Adrenal gland (tissue), 19 donors: ENCODE measurements at places on chromosomes 16 and 17.
A peak's percentile ranks its signal among the peaks of the same experiment; 100 is the strongest.

GRCh38 chr17:12959441-12959840 lies 58.4 kb downstream of the ELAC2 start:
- no peak for DNase-seq

- no peak for DNase-seq
Measured at GRCh38 chr16:3014971-3015370, 2.2 kb downstream of the CLDN9 start.

DNA sequence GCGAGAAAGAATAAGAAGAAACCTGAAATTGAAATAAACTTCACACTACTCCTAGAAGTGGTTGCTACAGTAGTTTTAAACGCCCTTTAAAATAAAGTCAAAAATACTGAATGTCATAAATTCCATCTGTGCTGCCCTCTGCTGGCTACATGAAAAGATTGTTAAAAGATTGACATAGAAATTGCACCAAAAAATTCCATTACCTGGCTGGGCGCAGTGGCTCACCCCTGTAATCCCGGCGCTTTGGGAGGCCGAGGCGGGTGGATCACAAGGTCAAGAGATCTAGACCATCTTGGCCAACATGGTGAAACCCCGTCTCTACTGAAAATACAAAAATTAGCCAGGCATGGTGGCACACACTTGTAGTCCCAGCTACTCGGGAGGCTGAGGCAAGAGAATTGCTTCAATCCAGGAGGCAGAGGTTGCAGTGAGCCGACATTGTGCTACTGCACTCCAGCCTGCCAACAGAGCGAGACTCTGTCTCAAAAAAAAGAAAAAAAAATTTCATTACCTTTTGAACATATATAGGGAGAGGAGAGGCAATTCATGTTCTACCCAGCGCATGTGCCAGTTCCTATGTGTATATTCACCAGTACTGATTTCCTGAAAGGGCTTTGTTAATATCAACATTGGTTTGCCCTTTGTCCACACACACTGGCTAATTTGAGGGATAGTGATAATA lies 36.5 kb downstream of the CYTH1 start:
- peak; percentile 52 for DNase-seq

GRCh38 chr17:10276436-10276835 lies 78.0 kb upstream of the GAS7 start:
- no peak for DNase-seq

DNA sequence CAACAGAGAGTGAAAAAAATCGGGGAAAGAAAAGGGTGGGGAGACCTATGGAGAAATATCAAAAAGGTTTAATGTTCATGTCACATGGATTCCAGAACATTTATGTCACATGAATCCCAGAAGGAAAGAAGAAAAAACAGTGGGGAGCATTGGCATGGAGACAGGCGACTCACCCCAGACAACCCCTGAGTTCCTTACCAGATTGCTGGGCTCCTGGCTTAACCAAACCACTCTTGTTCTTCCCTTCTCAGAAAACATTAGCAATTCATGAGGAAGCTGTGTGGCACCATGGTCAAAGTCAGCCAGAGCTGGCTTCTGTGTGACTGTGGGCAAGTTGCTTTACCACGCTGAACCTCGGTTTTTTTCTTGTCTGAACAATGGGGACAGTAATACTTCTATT lies 49.6 kb upstream of the CLEC19A start:
- DNase-seq, result no peak

DNA sequence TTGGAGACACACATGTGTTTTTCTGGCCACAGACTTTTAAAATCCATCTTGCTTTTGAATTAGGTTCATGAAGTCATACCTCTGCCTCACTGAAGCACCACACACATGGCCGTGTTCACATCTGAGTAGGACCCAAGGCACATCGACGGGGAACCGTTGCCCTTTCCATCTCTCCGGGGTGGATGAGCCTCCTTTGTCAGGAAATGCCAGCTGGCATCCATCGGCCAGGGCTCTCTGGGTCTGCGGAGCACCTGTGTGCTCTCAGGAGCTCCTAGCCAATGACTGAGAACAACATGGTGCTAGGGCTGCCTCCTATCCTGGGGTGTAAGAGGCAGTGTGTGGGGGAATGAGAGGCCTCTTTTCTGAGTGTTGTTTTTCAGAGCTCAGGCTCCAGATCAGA lies 24.5 kb upstream of the NKD1 start:
- no peak for DNase-seq

- DNase-seq, result no peak
Measured at GRCh38 chr17:6599364-6599763, 41.1 kb downstream of the KIAA0753 start.

GRCh38 chr16:30874244-30874820 lies 19.5 kb downstream of the BCL7C start:
- no peak for DNase-seq

DNA sequence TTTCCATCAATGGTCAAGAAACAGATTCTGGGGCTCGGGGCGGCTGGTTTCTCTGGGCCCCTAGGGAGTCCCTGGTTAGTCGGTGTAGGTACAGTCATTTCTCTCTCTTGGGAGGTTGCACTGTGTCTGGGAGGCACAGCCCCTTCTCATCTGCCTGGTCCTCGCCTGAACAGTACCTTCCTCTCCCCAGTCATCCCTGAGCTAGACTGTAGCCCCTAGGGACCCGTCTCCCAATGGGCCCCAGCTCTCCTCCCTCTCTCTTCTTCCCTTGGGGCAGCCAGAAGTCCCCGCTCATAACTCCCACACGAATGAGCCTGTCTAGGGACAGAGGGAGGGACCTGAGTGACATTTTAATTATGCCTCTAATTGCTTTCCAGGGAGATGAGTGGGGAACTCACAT lies 20.2 kb upstream of the CPSF4L start:
- DNase-seq, result no peak

GRCh38 chr17:54353789-54354525 lies 531.2 kb downstream of the KIF2B start:
- DNase-seq, result no peak

- DNase-seq, result peak; percentile 52
Measured at GRCh38 chr17:2222901-2223616, 80.5 kb downstream of the SMG6 start.

- DNase-seq, result no peak
Measured at GRCh38 chr17:48563385-48563838, 14.7 kb downstream of the HOXB4 start.

DNA sequence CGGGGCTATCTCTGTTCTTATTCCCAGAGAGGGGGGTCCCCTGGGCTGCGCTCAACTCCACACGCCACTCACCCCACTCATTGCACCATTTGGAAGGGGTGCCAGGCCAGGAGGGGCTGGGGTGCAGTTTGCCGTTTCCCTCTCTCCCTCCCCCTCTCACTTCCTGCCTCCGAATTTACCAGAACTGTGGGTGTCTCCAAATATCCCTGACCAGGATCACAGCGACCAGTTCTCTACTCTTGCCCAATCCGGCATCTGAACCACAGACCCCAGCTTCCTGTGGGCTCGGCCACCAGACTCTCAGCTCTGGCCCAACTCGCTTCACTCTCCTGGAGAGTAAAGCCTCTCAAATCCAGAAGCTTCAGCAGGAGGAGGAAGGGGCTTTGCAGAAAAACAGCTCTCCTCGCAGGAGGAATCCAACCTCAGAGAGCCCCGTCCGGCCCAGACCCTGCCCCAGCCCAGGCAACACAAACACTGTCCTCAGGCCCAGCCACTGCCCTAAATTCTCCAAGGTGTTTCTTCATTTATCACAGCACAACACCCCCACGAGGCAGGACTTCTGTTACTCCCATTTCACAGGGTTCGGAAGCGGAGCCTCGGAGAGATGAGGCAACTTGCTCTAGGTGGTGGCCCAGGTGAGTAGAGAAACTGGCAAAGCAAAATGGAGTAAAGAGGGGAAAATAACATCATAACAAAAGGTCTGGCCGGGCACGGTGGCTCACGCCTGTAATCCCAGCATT lies 423 bp upstream of the ASGR2 start:
- no peak for DNase-seq

DNA sequence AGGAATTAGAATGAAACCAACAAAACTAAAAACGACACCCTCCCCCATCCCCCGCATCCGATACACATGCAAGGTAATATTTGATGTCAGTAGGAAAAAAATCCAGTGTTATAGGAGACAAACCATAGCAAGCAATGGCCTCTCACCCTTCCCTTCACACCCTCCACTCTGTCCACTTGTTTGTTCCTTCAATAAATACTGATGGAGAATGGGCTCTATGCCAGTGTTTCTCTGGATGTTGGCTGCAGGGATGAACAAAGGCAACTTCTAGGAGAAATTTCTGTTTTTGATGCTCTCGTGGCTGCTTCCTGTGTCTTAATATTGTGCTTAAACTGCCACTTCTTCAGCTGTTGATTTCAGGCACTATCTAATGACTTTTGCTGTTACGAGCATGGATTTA lies 98.8 kb downstream of the WWOX start:
- DNase-seq, result no peak

- no peak for DNase-seq
Measured at GRCh38 chr17:57146273-57146672, 61.2 kb downstream of the AKAP1 start.

DNA sequence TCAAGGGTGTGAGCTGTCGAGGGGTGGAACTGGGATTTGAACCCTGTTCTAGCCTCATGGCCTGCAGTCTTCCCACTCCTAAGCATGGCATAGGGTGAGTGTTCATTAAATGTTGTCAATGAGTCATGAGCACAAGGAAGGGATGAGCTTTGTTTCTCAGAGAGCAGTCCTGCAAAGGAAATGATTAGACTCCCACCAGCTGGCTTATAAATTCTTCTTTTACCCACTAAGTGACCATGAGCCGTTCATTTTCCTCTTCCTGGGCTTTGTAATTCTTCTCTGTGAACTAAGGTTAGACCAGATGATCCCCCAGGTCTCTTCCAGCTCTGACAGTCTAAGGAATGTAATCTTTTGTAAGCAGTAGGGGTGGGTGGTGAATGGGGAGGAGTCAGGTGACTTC lies 47.9 kb upstream of the HNF1B start:
- DNase-seq, result no peak

- DNase-seq, result no peak
Measured at GRCh38 chr16:67014634-67015312, 14.2 kb upstream of the CBFB start.

DNA sequence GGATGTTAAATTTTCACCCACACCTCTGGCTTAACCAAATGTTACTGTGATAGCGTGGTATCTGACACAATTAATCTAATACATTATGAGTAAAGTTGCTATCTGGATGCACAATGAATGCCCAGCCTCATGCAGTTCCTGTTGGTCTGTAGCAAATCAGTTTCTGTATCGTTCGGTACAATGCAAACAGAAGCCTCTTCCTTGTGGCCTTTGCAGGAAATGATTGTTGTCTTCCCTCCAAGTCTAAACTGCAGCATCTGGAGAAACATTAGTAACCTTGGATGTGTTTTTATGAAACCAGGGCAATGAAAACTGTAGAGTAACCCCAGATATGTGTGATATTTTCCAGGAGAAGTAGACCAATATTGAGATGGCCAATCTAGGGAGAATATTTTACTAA lies 46.8 kb downstream of the CYB561 start:
- DNase-seq, result no peak

- DNase-seq, result no peak
Measured at GRCh38 chr16:12398029-12398682, 405.5 kb downstream of the CPPED1 start.

DNA sequence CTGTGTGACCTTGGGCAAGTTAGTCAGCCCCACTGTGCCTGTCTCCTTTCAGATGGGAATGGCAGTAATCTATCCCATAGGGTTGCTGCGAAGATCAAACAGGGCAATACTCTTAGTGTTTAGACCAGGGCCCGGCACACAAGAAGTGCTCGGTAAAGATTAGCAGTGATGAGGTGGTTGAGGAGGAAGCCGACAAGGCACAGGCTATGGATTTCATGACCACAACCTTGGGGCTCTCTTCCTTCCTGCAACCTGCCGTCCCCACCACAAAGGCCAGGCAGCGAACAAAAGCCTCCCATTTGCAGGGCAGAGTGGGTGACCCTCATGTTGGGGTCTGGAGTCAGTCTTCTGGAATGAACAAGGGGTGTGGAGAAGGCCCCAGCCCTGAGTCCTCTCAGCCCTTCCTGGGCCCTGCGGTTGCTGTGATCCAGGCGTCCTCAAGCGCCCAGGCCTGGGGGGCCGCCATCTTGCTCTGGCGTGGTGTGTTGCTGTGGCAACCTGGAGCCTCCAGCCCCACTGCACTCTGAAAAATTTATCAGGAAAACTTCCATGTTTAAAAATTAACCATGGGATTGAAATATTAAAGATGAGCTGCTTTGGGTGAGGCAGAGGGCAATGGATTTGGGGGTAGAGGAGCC lies 9.8 kb downstream of the ADAM11 start:
- no peak for DNase-seq

DNA sequence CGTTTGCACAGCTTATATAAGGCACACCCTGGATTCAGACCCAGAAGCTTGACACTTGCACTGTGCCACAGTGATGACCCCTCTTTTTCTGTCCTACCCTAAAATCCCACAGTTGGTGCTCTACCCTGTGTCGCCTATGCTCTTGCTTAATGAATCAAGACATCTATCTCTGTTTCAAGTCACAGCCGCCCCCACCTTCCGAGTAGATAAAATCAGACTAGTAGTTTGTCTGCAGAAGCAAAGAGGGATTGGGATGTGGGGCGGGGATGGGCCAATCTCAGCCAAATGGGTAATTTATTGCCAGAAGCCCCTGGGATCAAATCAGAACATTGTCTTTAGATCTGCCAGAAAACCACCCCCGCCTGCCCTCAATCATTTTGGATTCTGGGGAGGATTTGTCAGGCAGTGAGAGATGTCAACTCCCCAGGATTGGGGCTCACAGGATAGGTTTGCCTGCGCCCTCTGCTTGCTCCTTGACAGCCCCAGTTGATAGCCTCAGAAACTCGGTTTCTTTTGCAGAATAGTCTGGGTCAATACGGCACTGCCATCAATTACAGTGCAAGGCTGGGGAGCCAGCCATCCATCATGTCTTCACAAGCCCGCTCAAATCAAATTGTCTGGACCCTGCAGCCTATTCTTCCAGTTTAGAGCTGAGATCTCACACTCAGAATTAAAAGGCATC lies 520.8 kb downstream of the GRIN2A start:
- no peak for DNase-seq

DNA sequence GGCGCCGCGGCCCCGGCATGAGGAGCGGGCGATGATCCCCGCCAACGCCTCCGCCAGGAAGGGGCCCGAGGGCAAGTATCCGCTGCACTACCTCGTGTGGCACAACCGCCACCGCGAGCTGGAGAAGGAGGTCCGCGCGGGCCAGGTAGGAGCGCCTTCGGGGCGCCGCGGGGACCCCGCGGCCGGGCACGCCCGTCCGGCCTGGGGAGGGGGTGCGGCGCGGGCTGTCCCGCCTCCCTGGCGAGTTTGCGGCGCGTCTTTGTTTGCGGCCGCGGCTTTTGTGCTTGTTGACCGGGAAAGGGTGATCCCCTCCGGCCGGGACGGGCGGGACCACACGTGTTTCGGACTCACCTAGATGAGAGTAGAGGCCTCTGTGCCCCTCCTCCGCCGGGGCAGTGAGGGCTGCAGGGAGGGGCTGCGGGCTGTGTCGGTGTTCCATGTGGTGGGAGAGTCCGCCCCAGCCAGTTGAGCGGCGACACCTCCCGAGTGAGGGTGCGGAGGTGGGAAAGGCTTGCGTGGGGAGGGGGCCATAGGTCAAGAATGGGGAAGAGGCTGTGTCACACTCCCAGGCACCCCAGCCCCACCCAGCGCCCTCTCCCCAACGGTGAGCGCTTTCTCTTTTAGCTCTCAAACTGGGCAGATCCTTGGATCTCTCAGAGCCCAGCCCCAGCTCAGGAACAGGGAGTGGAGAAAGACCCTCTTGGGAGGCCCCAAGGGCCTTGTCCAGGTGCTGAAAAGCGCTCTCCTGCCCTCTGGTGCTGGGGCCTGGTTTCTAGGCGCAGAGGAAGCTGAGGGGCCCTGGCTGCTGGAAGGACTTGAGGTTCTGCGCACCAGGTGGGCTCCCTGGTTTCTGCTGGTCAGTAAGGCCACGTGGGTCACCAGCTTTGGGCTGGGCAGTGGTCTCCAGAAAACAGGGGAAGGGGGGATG lies 923 bp downstream of the ANKRD13B start:
- DNase-seq, result no peak
